Ovary (tissue), 10 donors: ENCODE measurements at places on chromosomes 2 and 18.
A peak's percentile ranks its signal among the peaks of the same experiment; 100 is the strongest.

GRCh38 chr2:207617011-207617671 lies 8.1 kb downstream of the METTL21A start:
- no peak for DNase-seq

- no peak for DNase-seq
Measured at GRCh38 chr2:194380011-194380410, 1277.0 kb upstream of the SLC39A10 start.

- DNase-seq = peak; percentile 51
Measured at GRCh38 chr18:45384137-45384961, 230.9 kb upstream of the SLC14A2 start.

- no peak for DNase-seq
Measured at GRCh38 chr2:241701149-241701398, 765 bp upstream of the ING5 start.

- DNase-seq = no peak
Measured at GRCh38 chr2:36359067-36359466, 3.5 kb downstream of the CRIM1 start.

- DNase-seq = no peak
Measured at GRCh38 chr2:238461491-238461890, 34.8 kb downstream of the ASB1 start.

GRCh38 chr2:144459286-144459685 lies 60.6 kb downstream of the ZEB2 start:
- no peak for DNase-seq

GRCh38 chr18:12726774-12727550 lies 24.1 kb downstream of the PSMG2 start:
- DNase-seq = peak; percentile 59

GRCh38 chr2:31828891-31829290 lies 181.9 kb downstream of the MEMO1 start:
- no peak for DNase-seq

DNA sequence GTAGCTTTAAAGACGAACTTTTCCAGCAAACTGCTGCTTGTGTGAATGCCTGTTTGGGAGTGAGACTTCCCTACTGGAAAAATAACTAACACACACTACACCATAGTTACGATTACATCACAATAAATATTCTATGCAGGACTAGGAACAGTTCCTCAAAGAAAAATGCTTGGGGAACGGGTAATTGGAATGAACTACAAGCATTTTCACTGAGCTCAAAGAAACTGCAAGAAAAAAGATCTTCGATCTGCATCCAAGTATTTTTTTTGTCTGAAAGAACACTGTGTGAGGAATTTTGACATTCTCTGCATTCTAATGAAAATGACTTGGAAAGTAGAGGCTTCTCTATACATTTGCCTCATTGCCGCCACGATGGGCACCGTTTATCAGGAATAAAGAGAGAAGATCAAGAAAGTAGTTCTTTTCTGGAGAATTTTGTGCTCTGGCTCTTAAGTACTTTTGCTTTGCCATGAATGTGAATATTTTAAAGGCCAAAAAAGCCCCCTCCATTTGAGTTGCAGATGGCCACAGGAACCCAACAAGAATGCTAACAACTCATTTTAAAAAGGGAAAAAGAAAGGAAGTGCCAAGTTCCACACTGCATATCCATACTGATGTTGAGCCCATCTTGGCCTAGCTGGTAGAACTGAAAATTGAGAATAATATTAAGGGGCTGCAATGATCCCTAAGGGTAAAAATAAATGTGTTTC lies 13.6 kb downstream of the LYPD1 start:
- DNase-seq = no peak

DNA sequence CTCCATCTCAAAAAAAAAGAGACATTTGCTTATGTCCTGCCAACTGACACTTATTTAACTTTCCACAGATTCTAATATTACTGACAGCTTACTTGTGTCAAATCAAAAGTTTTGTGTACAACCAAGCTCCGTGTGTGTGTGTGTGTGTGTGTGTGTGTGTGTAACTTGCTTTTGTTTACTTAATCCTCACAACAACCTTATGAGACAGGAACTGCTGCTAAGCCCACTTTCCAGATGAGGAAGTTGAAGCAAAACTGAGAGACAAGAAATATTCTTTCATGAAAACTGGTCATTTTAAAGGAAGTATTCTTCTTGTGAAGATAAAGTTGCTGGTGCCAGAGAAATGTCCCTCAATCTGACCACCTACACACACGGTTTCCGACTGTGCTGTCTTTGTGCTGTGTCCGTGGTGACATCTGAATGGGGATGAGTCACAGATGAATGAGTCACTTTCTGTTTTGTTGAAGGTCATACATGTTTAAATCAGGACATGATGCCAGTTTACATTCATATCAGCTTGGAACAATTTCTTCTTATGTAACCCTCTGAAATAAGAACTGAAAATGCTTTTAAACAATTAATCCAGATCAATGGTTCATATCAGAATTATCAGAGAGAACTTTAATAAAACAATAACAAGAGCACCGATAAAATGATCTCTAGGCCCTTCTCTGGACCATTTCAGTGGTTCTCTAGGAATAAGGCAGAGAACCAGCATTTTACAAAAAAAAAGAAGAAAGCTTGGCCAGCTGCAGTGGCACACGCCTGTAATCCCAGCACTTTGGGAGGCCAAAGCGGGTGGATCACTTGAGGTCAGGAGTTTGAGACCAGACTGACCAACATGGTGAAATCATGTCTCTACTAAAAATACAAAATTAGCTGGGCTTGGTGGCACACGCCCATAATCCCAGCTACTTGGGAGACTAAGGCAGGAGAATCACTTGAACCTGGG lies 95.5 kb downstream of the THNSL2 start:
- DNase-seq = no peak

GRCh38 chr2:235552671-235553070 lies 58.8 kb downstream of the AGAP1 start:
- no peak for DNase-seq

- no peak for DNase-seq
Measured at GRCh38 chr2:230161184-230161583, 58.6 kb downstream of the SP110 start.

DNA sequence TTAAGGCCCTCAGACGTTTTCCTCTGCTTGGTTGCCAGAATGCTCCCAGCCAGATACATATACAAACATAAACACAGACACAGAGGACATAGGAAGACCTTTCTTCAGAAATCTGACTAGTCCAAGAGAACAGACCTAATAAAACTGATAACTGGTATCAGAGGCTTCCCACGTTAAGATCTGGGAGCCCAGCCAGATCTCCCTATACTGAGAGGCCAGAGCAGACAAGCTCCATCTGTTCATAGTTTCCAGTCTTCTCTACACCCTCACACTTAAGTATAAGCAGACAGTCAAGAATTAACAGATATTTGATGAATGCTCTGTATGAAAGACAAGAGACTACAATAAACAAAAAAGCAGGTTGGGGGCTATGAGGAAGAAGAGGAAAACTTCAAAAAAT lies 240.5 kb upstream of the CHAC2 start:
- DNase-seq = no peak

DNA sequence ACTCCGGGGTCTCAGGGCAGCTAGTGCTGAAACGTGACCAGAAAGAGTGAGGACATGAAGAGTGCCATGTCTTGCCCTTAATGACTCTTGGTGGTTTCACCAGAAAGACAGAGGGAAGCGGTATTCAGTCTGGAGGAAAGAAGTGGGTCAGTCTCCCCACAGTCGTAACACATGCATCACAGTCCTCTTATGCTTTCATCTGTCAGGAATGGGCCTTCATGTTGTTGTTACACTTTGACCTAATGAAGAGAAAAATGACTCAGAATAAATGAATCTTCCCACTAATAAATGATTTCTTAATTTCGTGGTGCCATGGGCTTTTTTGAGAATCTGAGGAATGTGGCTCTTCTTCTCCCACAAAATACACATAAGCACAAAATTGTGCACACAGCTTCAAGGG lies 103.2 kb downstream of the SLC8A1 start:
- DNase-seq = no peak

DNA sequence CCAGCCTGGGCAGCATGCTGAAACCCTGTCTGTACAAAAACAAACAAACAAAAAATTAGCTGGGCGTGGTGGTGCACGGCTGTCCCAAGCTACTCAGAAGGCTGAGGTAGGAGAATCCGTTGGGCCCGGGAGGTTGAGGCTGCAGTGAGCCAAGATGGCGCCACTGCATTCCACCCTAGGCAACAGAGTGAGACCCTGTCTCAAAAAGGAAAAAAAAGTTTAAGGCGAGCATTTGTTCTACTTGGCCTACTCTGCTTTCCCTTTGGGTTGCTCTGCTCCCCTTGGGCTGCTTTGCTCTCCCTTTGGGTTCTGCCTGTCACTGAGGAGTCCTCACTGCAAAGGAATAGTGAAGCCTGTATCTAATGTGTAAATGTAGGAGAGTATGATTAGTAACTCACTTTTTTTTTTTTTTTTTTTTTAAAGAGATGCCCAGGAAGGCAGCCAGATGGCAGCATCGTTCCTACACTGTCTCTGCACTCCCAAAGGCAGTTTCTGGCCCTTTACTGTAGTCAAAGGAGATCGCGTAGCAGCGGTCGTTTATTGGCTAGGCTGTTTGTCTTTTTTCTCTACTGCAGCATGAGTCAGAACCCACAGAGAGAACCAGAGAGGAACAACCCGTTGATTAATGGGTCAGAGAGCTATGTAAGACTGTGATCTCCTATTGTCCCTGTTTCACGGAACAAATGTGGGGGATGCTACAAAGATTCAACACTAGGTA lies 118.3 kb upstream of the CWC22 start:
- DNase-seq = peak; percentile 24

DNA sequence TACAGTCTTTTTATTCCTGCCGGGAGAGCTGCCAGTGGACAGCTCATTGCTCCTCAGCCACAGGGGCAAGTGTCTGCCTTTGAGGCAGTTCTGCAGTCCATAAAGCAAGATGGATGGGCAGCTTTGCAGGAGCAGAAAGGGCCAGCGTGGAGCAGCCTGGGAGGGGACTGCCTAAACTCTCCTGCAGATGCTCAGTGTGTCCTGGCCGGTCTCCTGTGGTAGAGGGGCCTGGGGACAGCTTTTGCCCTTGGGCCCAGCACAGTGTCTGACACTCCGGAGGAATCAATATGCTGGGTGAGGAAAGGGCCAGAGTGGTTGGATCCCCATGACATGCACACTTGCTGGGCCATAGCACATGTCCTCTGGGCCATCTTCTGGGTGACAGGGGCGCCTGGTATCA lies 65.7 kb upstream of the DAPL1 start:
- no peak for DNase-seq

GRCh38 chr2:235827585-235827992 lies 333.7 kb downstream of the AGAP1 start:
- DNase-seq = no peak

- DNase-seq = no peak
Measured at GRCh38 chr2:138942466-138942865, 162.3 kb upstream of the NXPH2 start.

DNA sequence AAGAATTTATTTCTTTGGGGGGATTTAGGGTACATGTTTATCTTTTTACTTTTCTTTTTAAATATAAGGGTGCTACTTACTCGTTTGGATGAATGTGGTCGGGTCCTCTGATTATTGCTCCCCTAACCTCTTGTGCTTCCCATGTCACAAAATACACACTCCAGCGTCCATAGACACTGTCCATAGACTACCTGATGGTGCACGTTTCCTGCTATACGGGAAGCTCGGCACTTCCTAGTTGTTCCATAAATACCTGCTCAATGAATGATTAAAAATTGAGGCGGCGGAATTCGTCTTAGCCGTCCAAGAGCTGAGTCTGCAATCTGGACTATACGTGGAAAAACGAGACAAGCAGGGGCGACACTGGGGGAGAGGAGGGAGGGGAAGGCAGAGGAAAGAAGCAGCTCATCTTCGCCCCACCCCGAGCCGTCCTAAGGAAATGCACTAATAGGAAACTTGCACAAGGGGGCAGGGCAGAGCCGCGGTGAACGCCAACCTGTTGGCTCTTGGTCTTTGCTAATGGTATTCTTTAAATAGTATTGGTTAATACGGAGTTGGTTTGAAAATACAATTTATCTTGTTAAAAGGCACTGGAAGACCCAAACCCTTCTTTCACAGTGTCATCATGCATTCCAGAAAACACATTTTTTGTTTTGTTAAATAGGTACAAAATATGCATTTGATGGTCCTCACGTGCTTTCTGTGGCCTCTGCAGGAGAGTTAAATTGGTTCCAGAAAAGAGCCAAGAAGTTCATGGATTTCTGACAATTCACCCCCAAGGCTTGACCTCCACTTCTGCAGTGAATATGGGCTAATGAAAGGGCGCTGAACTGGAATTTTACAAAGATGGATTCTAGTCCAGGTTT lies 73.0 kb upstream of the KCTD1 start:
- no peak for DNase-seq

- DNase-seq = no peak
Measured at GRCh38 chr2:98795891-98796676, 65.2 kb upstream of the MGAT4A start.

- DNase-seq = no peak
Measured at GRCh38 chr18:39607034-39607433, 2041.4 kb upstream of the CELF4 start.

DNA sequence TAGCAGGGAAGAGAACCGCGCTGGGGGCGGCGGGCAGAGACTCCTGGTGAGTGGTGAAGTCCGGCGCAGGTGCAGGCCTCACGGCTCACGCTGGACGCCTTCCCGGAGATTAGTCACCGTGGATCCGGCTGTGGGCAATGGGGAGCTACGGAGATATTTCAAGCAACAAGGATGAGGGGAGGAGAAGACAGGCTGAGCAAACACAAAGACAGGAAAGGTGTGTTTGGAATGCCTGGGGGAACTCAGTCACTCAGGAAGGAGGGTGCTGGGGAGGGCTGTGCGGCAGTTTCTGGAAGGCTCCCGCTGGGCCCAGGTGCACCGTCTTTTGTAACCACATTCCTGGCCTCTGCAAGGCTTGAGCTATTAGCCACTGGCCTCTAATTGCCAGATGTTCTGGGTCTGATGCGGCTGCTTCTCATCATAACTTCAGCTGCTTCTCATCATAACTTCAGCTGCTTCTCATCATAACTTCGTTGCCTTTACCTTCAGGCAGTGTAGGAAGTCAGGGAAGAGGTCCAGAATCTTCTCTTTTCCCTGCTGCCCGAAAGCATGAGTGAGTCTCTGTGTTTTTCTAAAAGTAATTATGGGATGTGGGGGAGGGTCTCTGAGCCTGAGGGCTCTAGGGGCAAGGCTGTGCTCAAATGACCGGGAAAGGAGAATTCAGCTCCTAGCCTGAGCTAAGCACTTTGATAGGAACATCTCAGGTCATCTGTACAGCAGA lies 118.9 kb downstream of the PXDN start:
- peak; percentile 44 for DNase-seq

- DNase-seq = no peak
Measured at GRCh38 chr18:28086670-28087552, 90.0 kb downstream of the CDH2 start.

GRCh38 chr18:51425475-51425874 lies 228.0 kb upstream of the MEX3C start:
- DNase-seq = no peak

- DNase-seq = no peak
Measured at GRCh38 chr18:48874233-48874632, 76.5 kb downstream of the SMAD7 start.

GRCh38 chr18:78540636-78541529 lies 438.7 kb upstream of the SALL3 start:
- DNase-seq = no peak

- no peak for DNase-seq
Measured at GRCh38 chr2:156505696-156506095, 69.5 kb downstream of the GPD2 start.

- no peak for DNase-seq
Measured at GRCh38 chr2:107525406-107525805, 301.3 kb upstream of the RGPD4 start.

- no peak for DNase-seq
Measured at GRCh38 chr2:72210470-72210869, 62.8 kb upstream of the CYP26B1 start.
